Fibroblast of the aortic adventitia (primary cell): ENCODE measurements at places on chromosomes 2 and 18. TPM values are rescaled to one million over a fixed set of nuclear protein-coding genes. Genes with fewer than 3 reads are reported as not detected.

The CAPN13 gene
- not detected in 2 replicates for total RNA-seq

The TLX2 gene
- not detected in 2 replicates for total RNA-seq

The SGPP2 gene
- not detected in 2 replicates for total RNA-seq

The GKN1 gene
- total RNA-seq: not detected in 2 replicates

The MRPS9 gene
- 17.8 and 30.4 TPM in 2 replicates for total RNA-seq

The SH3BP4 gene
- 32.2 and 49.7 TPM in 2 replicates for total RNA-seq

The ADD2 gene
- 0.36 and 17.3 TPM in 2 replicates for total RNA-seq

The RGPD4 gene
- 0.16 TPM in 1 of 2 replicates, not detected in the other for total RNA-seq

The ADAM23 gene
- 1.9 and 7.8 TPM in 2 replicates for total RNA-seq

The APCDD1 gene
- 0.09 TPM in 1 of 2 replicates, not detected in the other for total RNA-seq

The RGPD3 gene
- total RNA-seq: 0.41 and 0.45 TPM in 2 replicates

The GPAT2 gene
- 10.2 TPM in 1 of 2 replicates, not detected in the other for total RNA-seq

The C1QL2 gene
- total RNA-seq: not detected in 2 replicates

The LRATD1 gene
- 0.08 and 0.36 TPM in 2 replicates for total RNA-seq

The ALK gene
- total RNA-seq: 0.27 and 0.82 TPM in 2 replicates

The SPATA3 gene
- total RNA-seq: not detected in 2 replicates

The LGALSL gene
- 5.0 and 11.0 TPM in 2 replicates for total RNA-seq

The ACKR3 gene
- 0.72 and 2.0 TPM in 2 replicates for total RNA-seq
